Fibroblast of the conjunctiva (primary cell): ENCODE measurements at places on chromosomes 1 and 21.
A peak's percentile ranks its signal among the peaks of the same experiment; 100 is the strongest.

GRCh38 chr1:186188004-186188539 lies 187.0 kb downstream of the TPR start:
- peak; percentile 70 for DNase-seq

DNA sequence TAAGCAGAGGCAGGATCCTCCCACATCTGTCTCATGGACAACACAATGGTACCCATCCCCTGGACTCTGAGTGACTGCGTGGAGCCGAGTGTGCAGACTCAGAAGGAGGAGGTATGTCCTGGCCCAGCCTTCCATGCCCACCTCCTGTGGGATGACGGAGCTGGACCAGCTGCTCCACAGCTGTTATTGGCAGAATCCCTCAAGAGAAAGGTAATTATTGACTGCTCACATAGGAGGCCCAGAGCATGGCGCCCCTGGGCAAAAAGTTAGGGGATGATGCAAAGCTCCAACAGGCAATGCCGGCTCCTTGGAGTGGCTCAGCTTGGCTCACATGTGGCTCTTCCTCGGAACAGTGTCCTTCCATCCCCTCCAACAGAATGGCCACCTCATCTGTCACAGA lies 12.2 kb upstream of the ACTRT2 start:
- no peak for DNase-seq

- no peak for DNase-seq
Observed at GRCh38 chr1:25134801-25135461, 97.4 kb downstream of the SYF2 start.

GRCh38 chr1:151839457-151840403 lies at the start of gene C2CD4D:
Gene C2CD4D, minus strand, starts transcription at chr1:151839820. Its CDS starts 831 bp downstream, at chr1:151838989.
- DNase-seq = no peak

- DNase-seq = no peak
Observed at GRCh38 chr21:46248422-46248782, 19.8 kb upstream of the LSS start.

GRCh38 chr1:70034403-70034802 lies 171.0 kb downstream of the LRRC40 start:
- peak; percentile 43 for DNase-seq

GRCh38 chr21:45418301-45419071 lies 13.5 kb downstream of the COL18A1 start:
- no peak for DNase-seq

DNA sequence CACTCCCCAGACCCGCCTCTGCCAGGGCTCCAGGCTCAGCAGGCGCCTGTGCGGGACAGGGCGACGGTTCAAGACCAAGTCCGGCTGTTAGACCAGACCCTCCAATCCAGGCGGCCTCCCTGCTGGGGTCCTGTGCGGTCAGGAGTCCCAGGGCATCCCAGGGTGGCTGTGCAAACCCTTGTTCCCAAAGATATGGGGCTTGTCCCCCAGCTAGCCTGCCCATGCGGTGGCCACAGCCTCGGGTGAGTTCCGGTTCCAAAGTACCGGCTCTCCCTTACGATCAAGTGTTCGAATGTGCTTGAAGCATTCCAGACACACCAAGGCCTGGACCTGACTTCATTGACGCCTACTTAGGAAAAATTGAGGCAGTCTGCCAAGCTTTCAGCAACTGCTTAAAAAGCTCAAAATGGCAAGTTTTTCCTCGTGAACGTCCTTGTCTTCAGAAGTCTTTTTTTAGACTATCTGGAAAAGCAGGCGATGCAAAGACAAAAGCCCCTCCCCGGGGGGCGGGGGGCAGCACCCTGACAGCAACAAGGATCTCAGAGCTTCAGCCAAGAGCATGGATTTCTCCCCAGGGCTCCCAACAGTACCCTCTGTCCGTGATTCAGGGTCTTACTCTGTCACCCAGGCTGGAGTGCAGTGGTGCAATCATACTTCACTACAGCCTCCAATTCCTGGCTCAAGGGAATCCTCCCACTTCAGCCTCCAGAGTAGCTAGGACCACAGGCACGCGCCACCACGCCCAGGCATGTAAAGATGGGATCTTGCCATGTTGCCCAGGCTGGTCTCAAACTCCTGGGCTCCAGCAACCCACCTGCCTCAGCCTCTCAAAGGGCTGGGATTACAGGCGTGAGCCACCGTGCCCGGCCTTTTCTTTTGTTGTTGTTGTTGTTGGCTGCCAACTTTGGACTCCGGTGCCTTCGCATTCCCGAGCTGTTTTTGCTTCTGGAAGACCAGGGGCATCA lies 2.3 kb downstream of the FAAP20 start:
- no peak for DNase-seq

DNA sequence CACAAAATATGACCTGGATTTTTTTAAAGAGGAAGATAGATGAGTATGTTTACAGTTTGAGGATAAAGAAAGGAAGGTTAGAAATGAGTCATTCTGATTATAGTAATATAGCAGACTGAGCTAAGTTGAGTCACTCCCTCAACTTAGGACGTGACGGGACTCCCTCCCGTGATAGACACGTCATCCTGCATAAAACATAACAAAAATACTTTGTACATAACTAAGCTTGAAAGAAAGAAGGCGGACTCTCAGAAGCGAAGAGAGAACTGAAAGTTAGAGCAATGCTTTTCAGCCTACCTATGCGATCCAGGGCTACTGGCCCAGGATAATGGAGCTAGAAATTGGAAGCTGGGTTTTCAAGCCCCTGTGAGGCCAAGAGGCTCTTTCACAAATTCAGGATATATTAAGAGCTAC lies 53.0 kb upstream of the DESI2 start:
- peak; percentile 79 for DNase-seq

DNA sequence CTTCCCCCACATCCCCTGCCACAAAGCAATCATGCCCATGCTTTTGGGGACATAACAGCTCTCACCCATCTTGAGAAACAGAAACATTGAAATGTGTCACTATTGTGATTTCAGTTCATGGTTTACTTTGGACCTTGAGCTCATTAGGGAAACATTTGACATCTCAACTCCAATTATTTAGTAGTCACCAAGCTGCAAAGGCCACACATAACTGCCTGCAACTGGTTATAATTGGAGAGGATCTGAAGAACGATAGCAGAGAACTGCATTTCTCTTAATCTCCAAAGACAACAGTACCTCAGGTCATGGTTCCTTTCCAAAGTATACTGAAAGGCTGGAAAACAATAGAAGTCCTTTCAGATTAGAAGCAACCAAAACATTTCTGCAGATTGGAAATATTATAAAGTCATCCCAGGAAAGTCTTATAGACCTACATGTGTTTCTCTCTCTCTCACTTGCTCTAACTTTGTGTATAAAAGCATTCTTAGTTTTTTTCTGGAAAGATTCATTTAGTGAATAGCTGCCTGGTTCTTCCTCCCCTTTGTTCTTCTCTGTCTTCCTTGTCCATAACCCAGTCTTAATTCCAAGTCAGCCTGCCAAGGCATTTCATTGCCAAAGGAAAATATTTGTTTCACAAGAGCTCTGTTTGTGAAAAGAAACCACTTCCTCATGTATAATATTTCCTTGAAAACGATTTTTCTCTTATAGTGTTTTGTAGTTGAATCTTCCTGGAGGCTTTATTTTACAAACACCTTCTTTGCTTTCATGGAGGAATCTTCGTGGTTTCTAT lies 426.8 kb downstream of the ADGRL2 start:
- peak; percentile 49 for DNase-seq

GRCh38 chr1:24846671-24847070 lies 83.4 kb downstream of the RUNX3 start:
- DNase-seq = no peak

- no peak for DNase-seq
Observed at GRCh38 chr1:19942657-19943056, 19.2 kb upstream of the PLA2G2E start.

DNA sequence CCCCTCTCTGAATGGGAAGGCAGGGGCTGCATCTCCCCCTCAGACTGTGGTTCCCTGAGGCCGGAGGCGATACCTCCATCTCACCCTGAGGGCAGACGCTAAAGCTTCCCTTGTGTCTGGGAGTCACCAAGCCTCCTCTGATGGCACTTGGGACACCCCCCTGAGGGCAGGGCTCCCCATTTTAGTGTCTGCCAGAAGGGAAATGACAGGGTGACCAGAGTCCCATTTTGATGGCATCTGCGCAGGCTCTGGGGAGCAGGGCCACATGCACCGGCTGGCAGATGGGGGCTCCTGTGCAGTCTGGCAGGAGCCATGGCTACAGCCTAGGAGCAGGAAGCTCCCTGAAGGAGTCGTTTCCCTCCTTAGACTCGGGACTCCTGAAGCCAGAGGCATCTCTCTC lies 1.7 kb downstream of the S100A2 start:
- no peak for DNase-seq

DNA sequence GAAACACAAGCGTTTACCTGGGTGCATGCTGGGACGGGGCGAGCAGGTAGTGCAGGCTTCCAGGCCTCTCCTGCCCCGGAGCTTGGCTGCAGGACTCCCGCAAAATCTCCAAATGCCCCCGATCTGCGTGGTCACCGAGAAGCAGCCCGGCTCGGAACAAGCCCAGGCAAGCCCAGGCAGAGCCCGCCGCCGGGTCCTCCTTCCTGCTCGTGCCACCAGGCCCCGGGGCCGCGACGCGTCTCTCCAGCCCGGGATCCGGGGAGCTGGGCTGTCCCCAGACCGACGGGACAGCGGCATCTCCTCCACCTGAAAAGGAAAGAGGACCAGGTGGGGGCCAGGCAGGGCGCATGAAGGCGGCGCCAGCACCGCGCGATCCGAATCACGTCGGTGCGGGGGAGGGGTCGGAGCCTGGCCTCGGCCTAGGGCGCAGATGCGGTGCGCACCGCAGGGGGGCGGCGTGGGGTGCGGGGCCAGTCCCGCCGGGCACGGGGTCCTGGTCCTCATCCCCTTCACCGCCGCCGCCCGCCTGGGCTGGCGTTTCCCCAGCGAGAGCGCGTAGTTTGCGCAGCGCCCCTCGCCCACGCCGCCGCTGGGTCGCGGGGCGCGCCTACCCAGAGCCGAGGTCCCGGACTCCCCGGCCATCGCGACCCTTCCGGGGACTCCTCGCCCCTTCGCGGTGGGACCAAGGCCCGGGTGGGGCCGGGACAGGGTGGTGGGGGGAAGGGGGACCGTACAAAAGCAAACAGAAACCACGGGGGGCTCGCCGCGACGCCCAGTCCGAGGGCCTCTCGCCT lies 52.4 kb upstream of the H6PD start:
- DNase-seq = no peak

- DNase-seq = peak; percentile 37
Observed at GRCh38 chr1:119367432-119368124, 1.0 kb upstream of the HAO2 start.

GRCh38 chr1:221172841-221173240 lies 293.6 kb downstream of the HLX start:
- no peak for DNase-seq

- DNase-seq = no peak
Observed at GRCh38 chr1:3183813-3184212, 114.8 kb downstream of the PRDM16 start.

- peak; percentile 17 for DNase-seq
Observed at GRCh38 chr1:169877800-169878491, 15.8 kb downstream of the SCYL3 start.

DNA sequence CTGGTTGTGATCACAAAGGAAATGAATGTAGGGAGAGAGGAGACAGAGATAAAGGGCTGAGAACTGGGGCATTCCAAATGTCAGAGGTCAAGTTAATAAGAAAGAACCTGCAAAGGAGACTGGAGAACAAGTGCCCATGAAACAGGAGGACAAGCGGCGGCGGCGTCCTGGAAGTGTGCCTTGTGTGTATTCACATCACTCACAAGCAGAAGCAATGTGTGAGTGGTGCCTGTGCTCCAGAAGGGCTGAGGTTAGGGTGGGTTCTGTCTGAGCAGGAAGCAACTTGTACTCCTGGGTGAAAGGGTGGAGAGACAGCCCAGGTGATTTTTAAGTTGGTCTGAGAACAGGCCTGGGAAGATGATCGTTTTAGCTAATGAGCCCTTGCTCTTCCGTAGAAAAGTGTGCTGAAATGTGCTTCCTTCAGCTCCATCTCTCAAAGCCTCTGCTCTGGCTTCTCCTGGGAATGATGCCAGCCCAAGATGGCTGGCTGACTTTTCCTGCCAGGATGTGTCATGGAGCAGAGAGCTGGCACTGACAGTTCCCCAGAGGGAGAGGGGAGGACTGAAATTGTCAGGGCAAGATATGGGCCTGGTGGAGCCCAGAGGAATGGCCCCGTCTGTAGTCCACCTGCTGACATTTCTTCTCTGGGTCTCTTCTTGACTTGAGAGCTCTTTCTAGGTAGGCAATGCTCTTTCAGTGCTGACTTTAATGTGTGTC lies 25.1 kb upstream of the PLEKHA6 start:
- DNase-seq = no peak

GRCh38 chr1:47227341-47228232 lies 4.4 kb downstream of the TAL1 start:
- no peak for DNase-seq

DNA sequence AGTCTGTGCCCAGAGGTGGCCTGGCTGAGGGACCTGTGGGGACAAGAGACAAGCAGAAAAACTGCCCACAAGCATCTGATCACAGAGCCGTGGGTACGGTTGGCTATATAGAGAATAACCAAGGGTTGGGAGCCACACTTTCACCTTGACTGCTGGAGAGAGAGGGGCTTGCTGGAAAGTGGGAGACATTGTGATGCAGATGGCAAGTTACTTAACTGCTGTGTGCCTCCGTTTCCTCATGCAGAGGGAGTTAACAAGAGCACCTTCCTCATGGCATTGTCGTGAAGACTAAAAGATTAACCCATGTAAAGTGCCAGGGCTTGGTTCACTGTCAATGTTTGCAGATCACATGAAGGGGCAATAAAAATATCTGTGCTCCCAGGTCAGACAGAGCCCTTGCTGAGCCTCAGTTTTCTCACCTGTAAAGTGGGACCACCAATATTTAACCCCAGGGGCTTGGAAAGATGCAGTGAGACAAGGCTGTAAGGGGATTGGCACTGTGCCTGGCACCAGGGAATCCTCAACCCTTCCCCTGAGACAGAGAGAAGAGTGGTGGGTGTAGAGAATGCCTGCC lies 52.8 kb downstream of the SDC3 start:
- DNase-seq = no peak

- no peak for DNase-seq
Observed at GRCh38 chr1:40706626-40707025, 15.1 kb downstream of the NFYC start.

DNA sequence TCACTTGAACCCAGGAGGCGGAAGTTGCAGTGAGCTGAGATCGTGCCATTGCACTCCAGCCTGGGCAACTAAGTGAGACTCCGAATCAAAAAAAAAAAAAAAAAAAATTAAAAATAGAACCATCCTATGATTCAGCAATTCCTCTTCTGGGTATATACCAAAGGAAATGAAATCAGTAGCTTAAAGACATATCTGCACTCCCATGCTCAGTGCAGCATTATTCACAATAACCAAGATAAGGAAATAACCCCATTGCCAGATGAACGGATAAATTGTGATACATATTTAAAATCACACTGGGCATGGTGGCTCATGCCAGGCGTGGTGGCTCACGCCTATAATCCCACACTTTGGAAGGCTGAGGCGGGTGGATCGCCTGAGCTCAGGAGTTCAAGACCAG lies 23.8 kb downstream of the ALDH9A1 start:
- no peak for DNase-seq
